Tibial artery (tissue), 4 donors: ENCODE measurements at places on chromosomes 7 and 10.

- peak; percentile 12 for DNase-seq
Observed at GRCh38 chr10:80515941-80516340, 21.8 kb upstream of the SH2D4B start.

- DNase-seq = no peak
Observed at GRCh38 chr10:61618388-61618961, 44.3 kb upstream of the CABCOCO1 start.

GRCh38 chr7:65235586-65235985 lies 138.1 kb upstream of the ZNF92 start:
- no peak for DNase-seq

- peak; percentile 71 for DNase-seq
Observed at GRCh38 chr7:74617180-74617744, 40.3 kb upstream of the GTF2I start.

- DNase-seq = no peak
Observed at GRCh38 chr10:130430291-130430690, 294.1 kb downstream of the GLRX3 start.

- DNase-seq = no peak
Observed at GRCh38 chr7:104983076-104983577, 30.9 kb upstream of the KMT2E start.

GRCh38 chr7:149879766-149880637 lies 6.2 kb downstream of the ATP6V0E2 start:
- DNase-seq = no peak

- no peak for DNase-seq
Observed at GRCh38 chr10:79180414-79181221, 111.9 kb downstream of the ZMIZ1 start.

DNA sequence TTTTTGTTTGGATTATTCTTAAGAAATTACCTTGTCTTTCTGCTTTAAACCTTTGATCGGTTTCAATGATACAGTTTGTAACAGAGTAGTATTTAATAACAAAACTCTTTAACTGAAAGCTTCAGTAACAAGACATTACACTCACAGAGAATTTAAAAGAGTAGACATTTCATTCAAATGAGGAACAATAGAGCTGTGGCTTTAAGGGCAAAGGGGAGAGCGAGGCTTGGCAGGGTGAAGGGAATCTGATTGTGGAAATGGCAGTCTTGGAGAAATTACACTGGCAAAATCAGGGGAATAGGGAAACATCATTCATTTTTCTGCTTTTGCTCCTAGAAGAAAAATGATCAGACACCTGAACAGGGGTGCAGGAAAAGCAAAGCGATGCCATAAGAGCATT lies 5.1 kb upstream of the HIPK2 start:
- DNase-seq = no peak

GRCh38 chr10:86699541-86699940 lies 31.2 kb downstream of the LDB3 start:
- no peak for DNase-seq

GRCh38 chr10:6103591-6103990 lies 14.8 kb downstream of the RBM17 start:
- DNase-seq = no peak

DNA sequence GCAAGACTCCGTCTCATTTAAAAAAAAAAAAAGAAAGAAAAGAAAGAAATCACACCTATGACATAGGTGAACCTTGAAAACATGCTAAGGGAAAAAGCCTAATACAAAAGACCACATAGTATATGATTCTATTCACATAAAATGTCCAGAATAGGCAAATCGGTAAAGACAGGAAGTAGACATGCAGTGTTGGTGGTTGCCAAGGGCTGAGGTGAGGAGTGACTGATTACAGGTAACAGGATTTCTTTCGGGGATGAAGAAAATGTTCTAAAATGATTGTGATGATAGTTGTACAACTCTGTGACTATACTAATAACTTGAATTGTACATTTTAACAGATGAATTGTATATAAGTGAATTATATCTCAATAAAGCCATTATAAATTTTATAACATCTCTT lies 3.3 kb downstream of the XPNPEP1 start:
- no peak for DNase-seq

- DNase-seq = no peak
Observed at GRCh38 chr7:131900785-131901287, 344.4 kb upstream of the PODXL start.

DNA sequence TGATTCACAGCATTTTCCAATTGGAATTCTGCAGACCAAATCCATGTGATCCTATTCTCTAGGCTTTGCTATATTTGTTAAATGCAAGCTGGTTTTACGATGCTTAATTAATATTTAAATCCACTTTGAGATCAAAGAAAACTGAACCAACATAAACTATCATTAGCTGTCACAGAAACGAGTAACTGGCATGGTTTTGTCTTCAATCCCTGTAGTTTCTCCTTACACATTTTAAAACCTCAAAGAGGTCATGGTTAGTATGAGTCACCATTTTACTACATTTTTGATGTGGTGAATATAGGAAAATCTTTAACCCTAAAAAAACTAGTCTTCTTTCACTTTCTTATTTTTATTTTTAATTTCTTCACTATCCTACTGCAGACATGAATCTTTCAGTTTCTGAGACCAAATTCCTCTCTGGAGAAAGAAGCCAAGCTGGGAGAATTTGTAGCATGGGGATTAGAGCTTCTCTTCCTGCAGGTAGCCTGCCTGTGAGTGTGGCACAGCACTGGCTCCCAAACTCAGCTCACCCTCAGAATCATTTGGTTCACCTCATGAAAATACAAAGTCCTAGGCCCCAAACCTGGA lies 8.7 kb upstream of the LIPM start:
- no peak for DNase-seq

DNA sequence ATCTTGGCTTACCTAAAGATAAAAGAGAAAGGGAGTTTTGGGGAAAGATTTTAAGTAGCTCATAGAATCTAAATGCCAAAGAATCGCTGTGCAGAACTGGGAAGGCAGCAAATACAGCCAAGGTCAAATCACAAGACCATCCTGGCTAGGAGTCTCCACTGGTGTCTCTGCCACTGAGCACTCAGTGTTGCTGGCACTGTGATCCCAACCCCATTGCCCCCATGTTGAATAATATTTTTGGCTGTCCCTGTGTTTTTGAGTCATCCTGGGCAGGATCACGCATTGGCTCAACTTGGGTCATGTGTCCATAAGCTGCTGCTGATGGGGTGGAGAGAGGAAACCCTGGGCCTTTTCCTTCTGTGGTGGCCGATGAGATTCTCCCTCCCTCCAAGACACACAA lies 21.2 kb downstream of the TLX1 start:
- DNase-seq = no peak
